ENCODE measurements at places on chromosomes 7 and 10.

GRCh38 chr7:130793855-130794618 is 60.0 kb upstream of the KLF14 start:
- no peak for DNase-seq

- no peak for DNase-seq
Measured at GRCh38 chr7:155930061-155930460, 117.8 kb upstream of the SHH start.

DNA sequence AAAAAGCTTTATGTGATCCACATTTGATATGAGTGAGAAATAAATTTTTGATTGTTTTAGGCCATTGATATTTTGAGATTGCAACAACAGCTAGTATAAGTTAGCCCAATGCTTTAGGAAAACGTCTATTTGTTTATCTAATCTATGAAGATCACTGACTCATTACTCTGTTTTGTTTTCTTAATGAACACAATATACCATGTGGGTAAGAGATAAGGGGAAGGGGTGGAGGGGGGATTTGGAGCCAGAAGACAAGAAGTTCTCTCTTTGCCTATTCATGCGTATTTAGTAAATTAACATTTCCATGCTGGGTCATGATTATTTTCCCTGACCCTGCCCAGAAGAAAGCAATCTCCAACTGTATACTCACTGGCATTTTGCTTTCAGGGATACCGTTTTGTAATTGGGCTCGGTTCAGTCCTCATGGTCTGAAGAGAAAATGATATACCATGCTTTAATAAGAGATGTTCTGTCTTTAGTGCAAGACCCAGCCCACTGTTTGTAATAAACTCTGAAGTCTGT is 359.5 kb upstream of the NPSR1 start:
- no peak for DNase-seq

DNA sequence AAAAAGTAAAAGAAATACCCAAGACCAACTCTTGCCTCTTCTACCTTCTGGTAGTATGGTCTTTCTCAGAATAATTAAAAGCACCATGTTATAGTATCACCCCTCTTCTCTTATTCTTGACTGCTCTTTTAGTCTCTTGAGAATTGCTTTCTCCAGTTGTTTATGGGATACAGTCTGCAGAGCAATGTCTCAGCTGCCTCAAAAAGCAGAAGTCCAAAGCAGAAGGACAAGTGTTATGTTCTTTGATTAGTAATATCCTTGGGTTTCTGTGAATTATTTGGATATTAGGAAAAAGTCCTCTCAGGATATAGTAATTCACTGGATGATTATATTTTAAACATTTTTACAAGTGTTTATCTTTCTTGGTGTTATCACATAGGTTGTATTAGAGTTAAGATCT is 7.4 kb downstream of the TAS2R41 start:
- DNase-seq: no peak

DNA sequence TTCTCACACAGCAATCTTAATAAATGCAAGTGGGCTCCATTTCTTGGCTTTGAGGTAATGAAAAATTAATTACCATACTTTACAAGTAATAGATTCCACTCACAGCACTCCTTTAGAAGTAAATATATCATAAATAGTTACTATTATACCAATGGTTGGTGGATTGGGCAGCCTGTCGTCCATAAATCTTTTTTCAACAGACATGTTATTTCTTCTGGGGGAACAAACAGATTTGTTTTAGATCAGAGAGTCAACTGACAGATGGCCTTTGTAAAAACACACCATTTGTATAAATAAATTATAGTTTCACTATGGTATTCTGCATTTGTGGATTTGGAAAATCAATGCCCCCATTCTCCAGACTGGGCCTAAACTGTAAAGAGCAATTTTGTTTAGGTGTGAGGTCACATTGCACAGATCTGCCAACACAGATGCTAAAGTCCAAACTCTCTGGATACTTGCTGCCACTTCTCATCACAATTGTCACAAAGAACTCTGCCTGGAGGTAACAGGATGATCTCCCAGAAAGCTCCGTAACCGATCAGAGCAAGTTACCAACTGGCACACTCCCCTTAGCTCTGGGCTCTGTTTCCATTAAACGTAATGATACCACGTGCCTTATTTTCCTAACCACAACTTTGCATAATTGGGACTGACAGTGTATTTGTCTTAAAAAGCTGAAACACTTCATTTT is 4.5 kb upstream of the MACROH2A2 start:
- DNase-seq: no peak

- DNase-seq: no peak
Measured at GRCh38 chr10:125144206-125144605, 16.2 kb downstream of the CTBP2 start.

- DNase-seq: no peak
Measured at GRCh38 chr7:131893631-131894340, 337.4 kb upstream of the PODXL start.

DNA sequence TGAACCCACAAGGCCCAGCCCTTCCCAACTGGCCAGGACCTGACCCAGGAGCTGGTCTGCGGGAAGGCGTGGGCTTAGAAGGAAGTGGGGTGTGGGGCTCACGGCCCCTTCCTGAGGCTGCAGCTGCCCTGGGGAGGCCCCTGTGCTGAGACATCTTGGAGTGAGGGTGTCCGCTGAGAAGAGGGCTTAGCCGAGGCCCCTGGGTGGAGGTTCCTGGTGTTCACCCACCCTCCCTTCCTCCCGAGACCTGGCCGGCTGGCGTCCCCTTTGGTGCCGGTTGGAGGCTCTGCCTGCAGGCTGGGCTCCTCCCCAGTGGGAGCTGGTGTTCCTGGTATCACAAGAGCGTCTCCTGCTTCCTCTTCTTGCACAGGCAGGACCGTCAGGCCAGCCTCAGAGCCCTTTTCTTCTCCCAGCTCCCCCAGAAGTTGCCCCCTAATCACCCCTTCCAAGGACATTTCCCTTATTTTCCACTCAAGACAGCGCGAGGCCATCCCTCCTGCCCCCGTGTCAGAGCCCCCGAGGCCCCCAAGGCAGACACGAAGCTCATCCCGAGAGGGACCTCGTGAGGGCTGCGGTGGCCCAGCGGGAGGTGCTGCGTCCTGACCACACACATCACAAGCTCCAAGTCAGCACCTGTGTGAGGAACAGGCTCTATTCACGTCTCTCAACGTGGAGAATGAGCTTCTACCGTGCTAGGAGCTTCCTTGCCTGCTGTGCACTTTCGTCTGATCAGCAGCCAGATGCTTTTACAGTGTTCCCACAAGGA is 25.1 kb upstream of the FAM20C start:
- DNase-seq: no peak

DNA sequence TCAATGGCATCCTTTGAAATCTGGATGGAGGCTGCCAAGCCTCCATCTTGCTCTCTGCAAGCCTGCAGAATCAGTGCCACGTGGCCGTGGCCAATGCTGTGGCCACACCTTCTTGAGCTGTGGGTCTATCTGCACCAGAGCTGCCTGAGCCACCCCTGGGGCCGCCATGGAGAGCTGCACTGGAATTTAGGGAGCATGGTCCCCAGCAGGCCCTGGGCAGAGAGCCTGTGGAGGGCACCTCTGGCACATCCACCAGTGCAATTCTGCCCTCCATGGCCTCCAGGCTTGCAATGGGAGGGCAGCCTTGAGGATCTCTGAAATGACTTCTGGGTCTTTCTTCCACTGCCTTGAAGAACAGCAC is 55.6 kb upstream of the NKX6-2 start:
- DNase-seq: no peak

DNA sequence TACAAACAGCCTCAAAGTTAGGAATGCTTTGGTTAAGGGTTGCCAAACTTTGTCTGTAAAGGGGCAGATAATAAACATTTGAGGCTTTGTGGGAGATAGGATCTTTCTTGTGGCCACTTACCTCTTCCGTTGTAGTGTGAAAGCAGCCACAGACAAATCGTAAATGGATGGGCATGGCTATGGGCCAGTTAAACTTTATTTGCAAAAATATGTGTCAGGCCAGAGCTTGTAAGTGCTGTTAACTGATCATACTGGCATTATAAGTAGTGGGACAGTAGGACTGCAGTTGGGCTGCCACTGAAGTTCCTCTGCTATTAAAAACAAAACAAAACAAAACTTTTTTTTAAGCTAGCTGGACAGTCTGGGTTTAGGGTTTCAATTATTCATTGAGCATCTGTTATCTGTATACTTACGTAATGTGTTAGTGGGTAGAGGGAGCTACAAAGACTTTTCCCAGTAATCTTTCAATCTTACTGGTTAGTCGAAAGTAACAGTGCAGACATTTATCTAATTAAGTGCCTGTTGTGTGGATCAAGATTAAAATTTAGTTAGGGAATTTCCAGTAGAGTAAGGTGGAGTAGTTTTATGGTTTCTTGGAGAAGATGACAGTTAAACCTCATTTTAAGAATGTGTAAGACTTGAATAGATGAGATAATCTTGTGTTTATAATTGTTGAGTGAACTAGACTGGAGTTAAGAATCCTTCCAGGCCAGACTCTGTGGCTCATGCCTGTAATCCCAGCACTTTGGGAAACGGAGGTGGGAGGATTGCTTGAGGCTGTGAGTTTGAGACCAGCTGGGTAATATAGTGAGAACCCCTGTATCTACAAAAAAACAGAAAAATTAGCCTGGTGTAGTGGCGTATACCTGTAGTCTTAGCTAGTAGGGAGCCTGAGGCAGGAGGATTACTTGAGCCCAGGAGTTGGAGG is 100.1 kb downstream of the BTRC start:
- DNase-seq: peak; percentile 5

DNA sequence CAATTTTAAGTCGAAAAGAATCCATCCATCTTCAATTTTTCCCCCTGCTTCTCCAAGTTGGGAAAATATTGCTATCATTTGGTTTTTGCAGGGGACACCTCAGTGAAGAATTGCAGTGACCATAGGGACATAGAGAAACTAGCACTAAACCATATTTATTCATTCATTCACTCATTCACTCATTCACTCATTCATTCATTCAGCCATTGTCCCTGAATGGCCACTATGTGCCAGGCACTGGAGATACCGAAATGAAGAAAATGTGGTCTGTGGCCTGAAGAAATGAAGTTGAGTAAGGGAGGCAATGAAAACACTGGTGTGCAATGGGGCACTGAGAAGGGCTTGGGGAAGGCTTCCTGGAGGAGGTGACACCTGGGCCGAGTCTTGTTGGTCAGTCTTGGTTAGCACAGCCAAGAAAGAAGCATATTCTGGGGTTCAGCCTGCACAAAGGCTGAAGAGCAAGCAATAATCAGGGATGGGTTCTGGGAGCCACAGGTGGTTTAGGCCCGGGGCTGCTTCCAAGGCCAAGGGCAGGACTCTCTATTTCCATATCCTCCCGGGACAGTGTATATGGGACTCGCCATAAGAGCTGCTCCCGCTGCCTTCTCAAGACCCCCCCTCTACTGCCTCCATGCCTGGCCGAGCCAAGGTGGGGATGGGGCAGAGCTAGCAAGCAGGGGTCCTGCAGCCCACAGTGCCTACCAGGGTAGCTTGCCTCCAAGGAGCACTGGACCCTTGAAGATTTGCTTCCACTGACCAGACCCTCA is 25.5 kb upstream of the C10orf105 start:
- no peak for DNase-seq

DNA sequence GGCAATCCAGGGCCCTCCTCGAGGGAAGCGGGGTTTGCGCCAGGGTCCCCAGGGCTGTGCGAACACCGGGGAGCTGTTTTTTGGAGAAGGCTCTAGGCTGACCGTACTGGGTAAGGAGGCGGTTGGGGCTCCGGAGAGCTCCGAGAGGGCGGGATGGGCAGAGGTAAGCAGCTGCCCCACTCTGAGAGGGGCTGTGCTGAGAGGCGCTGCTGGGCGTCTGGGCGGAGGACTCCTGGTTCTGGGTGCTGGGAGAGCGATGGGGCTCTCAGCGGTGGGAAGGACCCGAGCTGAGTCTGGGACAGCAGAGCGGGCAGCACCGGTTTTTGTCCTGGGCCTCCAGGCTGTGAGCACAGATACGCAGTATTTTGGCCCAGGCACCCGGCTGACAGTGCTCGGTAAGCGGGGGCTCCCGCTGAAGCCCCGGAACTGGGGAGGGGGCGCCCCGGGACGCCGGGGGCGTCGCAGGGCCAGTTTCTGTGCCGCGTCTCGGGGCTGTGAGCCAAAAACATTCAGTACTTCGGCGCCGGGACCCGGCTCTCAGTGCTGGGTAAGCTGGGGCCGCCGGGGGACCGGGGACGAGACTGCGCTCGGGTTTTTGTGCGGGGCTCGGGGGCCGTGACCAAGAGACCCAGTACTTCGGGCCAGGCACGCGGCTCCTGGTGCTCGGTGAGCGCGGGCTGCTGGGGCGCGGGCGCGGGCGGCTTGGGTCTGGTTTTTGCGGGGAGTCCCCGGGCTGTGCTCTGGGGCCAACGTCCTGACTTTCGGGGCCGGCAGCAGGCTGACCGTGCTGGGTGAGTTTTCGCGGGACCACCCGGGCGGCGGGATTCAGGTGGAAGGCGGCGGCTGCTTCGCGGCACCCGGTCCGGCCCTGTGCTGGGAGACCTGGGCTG is 26.0 kb downstream of the PRSS2 start:
- DNase-seq: peak; percentile 45

DNA sequence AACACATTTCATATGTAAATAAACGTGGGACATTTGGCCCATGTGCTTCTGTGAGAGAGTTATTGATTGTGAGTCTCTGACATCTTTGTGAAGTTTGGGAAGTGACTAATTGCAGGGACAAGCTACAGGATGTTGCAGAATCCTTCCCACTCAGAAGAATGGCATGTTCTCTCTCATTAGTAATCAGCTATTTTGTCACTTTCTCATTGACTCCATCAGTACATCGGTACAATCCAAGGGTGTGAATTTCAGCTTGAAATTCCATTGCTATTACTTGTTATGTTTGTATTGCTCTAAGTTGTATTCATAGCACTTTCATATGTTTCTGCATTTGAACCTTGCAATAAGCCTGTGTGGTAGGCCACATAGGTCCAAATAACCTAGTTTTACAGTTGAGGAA is 100.0 kb upstream of the KCNMA1 start:
- DNase-seq: no peak

- no peak for DNase-seq
Measured at GRCh38 chr10:78301891-78302738, 268.5 kb downstream of the RPS24 start.

- DNase-seq: no peak
Measured at GRCh38 chr7:22426463-22427094, 69.6 kb upstream of the RAPGEF5 start.

DNA sequence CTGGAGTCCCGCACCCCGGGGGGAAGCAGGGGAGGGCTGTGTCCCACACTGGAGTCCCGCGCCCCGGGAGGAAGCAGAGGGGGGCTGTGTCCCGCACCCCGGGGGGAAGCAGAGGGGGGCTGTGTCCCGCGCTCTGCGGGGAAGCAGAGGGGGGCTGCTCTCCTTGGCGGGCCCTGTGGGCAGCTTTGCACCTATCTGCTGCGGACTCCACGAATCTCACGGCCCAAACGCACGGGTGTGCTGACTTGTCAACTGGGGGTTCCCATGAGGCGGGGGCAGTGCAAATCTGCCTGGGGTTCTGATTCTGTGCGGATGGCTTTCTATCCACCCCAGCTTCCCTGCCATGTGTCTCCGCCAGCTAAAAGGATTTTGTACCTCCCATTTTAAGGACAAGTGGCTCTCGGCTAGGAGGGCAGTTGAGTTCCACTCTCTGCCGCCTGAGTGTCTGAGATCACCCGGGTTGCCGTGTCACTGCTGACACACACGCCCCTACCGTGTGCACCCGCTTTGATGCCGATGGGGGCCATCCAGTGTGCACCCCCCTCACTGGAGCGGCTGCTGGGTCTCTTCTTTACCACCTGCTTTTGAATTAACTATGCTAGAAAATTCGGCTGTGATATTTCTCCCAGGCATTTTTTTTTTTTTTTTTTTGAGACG is 20.5 kb downstream of the GPER1 start:
- DNase-seq: no peak
